ENCODE measurements at places on chromosomes 1 and 21. TPM values are rescaled to one million over a fixed set of nuclear protein-coding genes. Genes with fewer than 3 reads are reported as not detected.

- DNase-seq = no peak
- peaks cover 9% of the 10 kb centered on the region for H3K4me1 ChIP-seq
- H3K27me3 ChIP-seq = no peaks in the 10 kb centered on the region
These were observed 411.8 kb upstream of the DAB1 start for GRCh38 chr1:57835620-57836019.

DNA sequence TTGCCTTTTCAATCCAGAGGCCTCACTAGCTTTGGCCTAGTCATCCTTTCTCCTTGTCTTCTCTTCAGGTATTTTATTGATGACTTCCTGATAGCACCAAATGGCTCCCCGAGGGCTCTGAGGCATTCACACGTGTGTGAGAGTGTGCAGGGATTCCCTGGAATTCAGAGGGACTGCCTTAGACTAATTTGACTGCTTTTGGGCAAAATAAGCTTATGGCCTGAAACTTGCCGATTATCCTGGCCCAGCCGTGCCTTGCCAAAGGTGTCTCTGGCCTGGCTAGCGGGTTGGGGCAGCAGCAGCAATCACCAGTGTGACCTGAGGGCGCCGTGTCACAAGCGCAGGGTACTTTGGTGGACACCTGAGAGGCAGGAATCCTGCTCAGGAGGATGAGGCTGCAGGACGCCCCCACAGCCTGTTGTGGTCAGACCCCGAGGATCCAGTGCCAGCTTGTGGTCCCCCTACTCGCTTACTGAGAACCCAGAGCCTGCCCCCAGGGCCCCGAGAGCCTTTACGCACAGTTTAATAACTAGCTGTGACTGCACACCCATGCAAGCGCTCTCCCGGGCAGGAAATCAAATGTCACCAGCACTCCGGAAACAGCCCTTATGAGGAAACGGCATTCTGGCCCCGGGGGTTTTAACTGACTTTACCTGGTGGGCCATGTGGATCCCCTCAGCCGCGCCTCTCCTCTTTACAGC lies 62.8 kb upstream of the PDE9A start:
- peaks cover 4% of the 10 kb centered on the region for H3K4me1 ChIP-seq
- H3K36me3 ChIP-seq = no peaks in the 10 kb centered on the region
- H3K27ac ChIP-seq = no peak overlapping the region

DNA sequence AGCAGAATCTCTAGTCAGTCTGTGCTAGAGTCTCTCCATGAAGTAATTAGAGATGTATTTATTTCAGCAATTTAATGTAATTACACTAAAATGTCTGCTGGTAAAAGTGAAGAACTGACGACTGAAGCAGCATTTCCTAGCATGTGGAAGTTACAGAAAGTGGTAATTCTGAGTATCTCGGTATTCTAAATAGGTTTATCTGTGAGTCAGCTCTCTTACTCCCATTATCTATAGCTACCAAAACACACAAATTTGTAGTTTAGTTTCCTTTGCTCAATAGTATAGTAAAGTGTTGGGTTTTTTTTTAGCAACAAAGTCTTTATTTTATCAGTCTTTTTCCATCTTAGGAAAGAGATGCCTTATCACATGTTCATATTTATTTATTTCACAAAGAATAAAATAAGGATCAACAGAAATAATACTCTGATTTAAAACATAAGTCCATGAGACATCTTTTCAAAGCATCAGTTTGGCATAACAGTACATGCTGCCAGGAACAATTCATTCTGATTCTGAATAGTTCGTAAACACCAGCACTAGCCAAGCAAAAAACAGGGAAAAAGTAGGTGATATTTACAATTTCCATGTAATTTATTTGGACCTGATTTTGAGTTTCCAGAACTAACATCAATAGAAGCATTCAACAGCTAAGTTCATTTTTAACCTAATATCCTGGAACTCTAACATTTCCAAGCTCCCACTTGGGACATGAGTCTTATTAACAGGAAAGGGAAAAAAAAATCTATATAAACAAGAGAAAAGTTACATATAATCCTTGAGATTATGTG lies 76.3 kb downstream of the KCNT2 start:
- DNase-seq = no peak
- no peaks in the 10 kb centered on the region for H3K27me3 ChIP-seq
- no peak overlapping the region for H3K27ac ChIP-seq
- no peak overlapping the region for H3K4me3 ChIP-seq
- H3K4me1 ChIP-seq = no peaks in the 10 kb centered on the region

- no peak for DNase-seq
- H3K27me3 ChIP-seq = no peaks in the 10 kb centered on the region
- no peak overlapping the region for H3K27ac ChIP-seq
- H3K4me3 ChIP-seq = no peak overlapping the region
These were observed 45.1 kb downstream of the SLX9 start for GRCh38 chr21:44984792-44985440.

GRCh38 chr1:208201229-208201628 lies 43.0 kb downstream of the PLXNA2 start:
- H3K4me1 ChIP-seq = no peaks in the 10 kb centered on the region
- no peak overlapping the region for H3K27ac ChIP-seq
- no peak overlapping the region for H3K4me3 ChIP-seq
- H3K36me3 ChIP-seq = no peaks in the 10 kb centered on the region

DNA sequence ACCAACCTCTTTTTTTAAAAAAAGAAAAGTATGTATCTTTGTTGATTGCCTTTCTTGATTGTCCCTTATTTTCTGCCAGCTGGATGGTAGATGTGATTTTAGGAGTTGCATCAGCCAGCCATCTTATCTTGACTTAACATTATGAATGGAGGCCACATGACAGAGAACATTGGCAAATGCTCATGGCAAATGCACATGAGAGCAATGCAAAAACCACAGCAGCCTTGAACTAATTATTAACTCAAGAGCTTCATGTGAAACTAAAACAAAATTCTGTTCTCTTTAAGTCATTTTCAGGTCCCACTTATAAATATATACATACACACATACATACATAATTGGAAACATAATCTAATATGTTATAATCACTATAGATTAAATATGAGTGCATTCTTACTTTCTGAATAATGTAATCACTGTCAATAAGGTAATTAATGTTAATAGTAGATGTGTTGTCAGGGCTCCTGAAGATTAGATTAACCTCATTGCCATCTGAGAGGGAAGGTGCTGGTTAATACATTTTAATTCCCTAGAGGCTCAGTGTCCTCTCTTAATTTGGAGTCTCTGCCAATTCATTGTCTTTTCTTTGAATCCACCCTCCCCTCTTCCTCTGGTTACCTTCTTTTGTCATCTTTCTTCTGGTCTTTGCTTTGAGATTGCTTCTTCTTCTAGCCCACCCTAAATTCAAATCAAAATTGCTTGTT lies 962.2 kb downstream of the ADGRL2 start:
- H3K36me3 ChIP-seq = no peaks in the 10 kb centered on the region
- H3K4me3 ChIP-seq = no peak overlapping the region
- no peaks in the 10 kb centered on the region for H3K27me3 ChIP-seq
- DNase-seq = no peak

DNA sequence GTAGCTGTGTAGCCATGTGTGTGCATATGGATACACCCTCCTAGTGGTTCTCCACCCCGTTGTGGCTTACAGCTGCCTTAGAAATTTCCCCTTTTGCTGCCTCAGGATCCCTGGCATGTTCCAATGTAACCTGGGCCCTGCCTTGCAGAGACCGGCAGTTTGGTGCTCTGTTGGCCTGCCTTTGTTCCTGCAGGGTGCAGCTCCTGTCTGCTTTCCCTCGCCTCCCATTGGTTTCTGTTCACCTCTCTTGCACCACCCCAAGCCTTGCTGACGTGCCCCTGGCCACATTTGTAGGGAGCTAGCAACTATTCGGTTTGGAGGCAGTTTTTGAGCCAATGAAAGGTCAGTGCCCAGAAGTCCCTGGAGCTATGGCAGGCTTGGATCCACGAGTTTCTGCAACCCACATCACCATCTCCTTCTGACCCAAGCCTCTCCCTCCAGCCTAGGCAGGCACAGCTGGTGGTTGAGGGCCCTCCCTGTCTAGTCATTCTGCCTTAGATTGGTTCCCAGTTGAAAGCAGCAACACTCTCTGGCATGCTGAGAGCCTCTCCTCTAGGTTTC lies 54.9 kb downstream of the MAB21L3 start:
- H3K27ac ChIP-seq = no peak overlapping the region
- peaks cover 21% of the 10 kb centered on the region for H3K27me3 ChIP-seq
- no peaks in the 10 kb centered on the region for H3K36me3 ChIP-seq
- no peak for DNase-seq

GRCh38 chr1:205495237-205495823 lies 9.1 kb upstream of the CDK18 start:
- DNase-seq = no peak
- H3K4me1 ChIP-seq = peaks cover 23% of the 10 kb centered on the region
- H3K27me3 ChIP-seq = no peaks in the 10 kb centered on the region
- no peaks in the 10 kb centered on the region for H3K36me3 ChIP-seq
- H3K4me3 ChIP-seq = no peak overlapping the region

- peaks cover 8% of the 10 kb centered on the region for H3K4me1 ChIP-seq
- H3K27me3 ChIP-seq = no peaks in the 10 kb centered on the region
- no peaks in the 10 kb centered on the region for H3K36me3 ChIP-seq
- H3K27ac ChIP-seq = no peak overlapping the region
These were observed 40.8 kb upstream of the TP53BP2 start for GRCh38 chr1:223886516-223886921.

GRCh38 chr1:5936621-5937372 lies 55.4 kb downstream of the NPHP4 start:
- no peak for DNase-seq
- H3K27me3 ChIP-seq = no peaks in the 10 kb centered on the region
- no peaks in the 10 kb centered on the region for H3K36me3 ChIP-seq
- no peak overlapping the region for H3K27ac ChIP-seq
- H3K4me3 ChIP-seq = no peak overlapping the region
- 0 out of 2 replicates have a peak, but pooled peaks cover 2% of the 10 kb centered on the region for H3K4me1 ChIP-seq

MTF1 gene
- total RNA-seq = 15.5 TPM

DONSON gene
- 32.5 TPM for total RNA-seq

ADORA1 gene
- 3.5 TPM for total RNA-seq

KLF17 gene
- not detected for total RNA-seq

Measured in H1 (cell line).